Stimulated activated CD8-positive, alpha-beta memory T cell treated with anti-CD3 and anti-CD28 coated beads, Interleukin-7, amount 100 ng/mL, for 24 hours (primary cell): ENCODE measurements at places on chromosomes 2 and 18.

DNA sequence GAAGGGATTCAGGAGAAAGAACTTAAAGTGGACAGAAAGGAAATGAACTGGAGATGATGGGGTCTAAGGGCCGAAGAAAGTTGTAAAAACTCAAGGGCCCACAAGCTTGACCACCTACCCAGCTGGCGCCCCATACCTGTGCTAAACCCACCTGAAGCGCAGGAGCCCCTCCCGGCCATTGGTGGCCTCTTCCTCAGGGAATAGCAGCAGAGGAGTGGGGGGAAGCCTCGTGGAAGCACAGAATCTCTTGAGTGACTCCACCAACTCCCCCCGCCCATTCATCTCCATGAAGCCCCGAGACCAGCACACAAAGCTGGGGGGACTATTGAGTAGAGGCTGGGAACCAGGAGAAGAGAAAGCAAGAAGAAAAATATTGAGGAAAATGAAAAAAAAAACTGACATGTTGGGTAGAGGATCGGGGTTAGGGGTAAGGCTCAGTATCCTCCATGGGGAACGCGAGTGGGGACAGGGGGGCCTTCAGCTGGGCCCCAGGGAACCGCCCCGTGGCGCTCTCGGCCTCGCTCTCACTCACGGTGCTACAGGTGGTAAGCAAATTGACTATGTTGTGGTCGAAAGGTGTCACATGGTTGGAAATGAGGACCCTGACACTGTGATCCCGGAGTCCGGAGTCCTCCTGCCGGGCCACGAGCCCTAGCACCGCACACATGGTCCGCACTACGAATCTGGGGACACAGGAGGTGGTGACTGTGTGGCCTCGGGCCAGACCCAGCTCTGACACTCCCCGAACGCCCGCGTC lies 728 bp downstream of the AUP1 start:
- no peak for DNase-seq

DNA sequence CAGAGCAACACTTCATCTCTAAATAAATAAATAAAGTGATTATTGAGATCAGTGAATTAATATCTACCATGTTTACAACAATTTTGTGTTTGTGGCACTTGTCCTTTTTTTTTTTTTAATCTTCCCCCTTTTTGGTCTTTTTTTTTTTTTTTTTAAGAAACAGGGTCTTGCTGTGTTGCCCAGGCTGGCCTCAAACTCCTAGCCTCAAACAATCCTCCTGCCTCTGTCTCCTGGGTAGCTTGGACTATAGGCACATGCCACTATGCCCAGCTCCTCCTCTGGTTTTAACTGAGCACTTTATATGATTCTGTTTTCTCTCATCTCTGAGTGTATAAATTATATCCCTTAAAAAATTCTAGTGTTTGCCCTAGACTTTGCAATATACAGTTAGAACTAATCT lies 30.3 kb downstream of the SLC4A5 start:
- DNase-seq, result no peak

- DNase-seq, result no peak
Measured at GRCh38 chr2:190318931-190319554, 583 bp downstream of the HIBCH start.

- no peak for DNase-seq
Measured at GRCh38 chr18:54772056-54772455, 56.2 kb upstream of the RAB27B start.
